ENCODE measurements at places on chromosomes 5 and 9. TPM values are rescaled to one million over a fixed set of nuclear protein-coding genes. Genes with fewer than 3 reads are reported as not detected.

Gene C9
- not detected for total RNA-seq

Gene PCDHB4
- total RNA-seq, result not detected

Gene POLK
- total RNA-seq, result 28.6 TPM

Gene GPR151
- total RNA-seq, result not detected

Gene ESM1
- total RNA-seq, result not detected

Gene HMCN2
- total RNA-seq, result not detected

Gene SLC36A3
- total RNA-seq, result not detected

Gene CDC23
- total RNA-seq, result 46.3 TPM

Gene PRDM9
- total RNA-seq, result not detected

Gene PCDHB9
- total RNA-seq, result not detected

Gene SLC6A18
- not detected for total RNA-seq

Gene ECM2
- not detected for total RNA-seq

Gene IRGM
- 2.9 TPM for total RNA-seq

Gene TEX48
- 0.70 TPM for total RNA-seq

Gene PIP5KL1
- 3.2 TPM for total RNA-seq

Gene CLIC3
- total RNA-seq, result not detected

Gene HCN1
- total RNA-seq, result not detected

Gene SMIM33
- total RNA-seq, result not detected

Gene ADAMTSL1
- total RNA-seq, result not detected

Gene STPG3
- not detected for total RNA-seq

Gene FBP1
- total RNA-seq, result 0.82 TPM
